AG10803 (cell line): ENCODE measurements at places on chromosomes 6 and 20.

- DNase-seq, result no peak
Measured at GRCh38 chr20:44683263-44684046, 31.7 kb upstream of the CCN5 start.

GRCh38 chr6:120805276-120805675 lies 529.0 kb downstream of the TBC1D32 start:
- DNase-seq, result no peak

- DNase-seq, result peak; percentile 87
Measured at GRCh38 chr6:119273272-119274196, 76.0 kb downstream of the MAN1A1 start.

- no peak for DNase-seq
Measured at GRCh38 chr6:146840641-146841040, 241.9 kb downstream of the ADGB start.

- DNase-seq, result no peak
Measured at GRCh38 chr6:77124604-77125003, 338.7 kb downstream of the HTR1B start.

DNA sequence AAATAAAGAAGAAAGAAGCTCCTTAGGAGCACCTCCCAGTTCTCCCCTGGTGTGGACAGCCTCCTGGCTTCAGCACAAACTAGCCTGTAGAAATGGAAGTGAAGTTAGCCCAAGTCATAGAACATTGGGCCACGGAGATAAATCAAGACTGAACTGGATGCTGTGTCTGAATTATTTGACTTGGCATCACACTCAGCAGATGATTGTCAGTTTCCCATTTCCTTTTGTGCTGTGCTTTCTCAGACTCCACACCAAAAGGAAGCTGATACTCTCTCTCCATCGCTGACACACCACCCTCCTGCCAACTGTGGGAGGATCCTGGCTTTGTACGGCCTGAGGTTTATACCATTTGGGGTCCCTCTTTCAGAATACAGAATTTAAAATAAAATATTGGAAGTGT lies 209.8 kb downstream of the TFAP2A start:
- no peak for DNase-seq

GRCh38 chr6:114739656-114740055 lies 396.8 kb upstream of the HS3ST5 start:
- DNase-seq, result no peak

DNA sequence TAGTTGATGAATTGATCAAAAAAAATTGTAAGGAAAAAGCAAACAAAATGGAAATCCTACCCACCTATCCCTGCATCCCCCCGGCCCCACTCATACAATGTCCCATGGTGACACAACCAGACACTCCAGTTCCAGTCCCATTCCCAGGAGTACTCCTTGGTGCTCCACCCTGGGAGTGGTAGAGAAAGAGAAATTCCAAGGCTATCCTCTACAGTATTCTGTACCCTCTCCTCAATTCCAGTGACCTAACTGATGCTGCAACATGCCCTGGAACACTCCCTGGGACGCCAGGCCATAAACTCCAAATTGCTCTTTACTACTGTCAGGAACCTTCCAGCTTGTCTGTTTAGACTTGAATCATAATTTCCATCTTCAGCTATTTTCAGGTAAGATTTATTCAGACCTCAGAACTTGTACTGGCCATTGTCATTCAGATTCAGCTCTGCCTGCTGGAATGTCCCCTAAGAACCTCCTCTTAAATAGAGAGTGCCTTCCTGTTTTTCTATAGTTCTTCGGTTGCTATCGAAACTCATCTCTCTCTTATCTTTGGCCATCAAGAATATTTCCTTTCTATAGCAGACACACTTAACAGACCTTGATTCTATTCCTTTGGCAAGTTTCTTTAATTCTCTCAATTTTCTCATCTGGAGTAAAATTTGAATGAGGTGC lies 8.7 kb downstream of the GPX6 start:
- DNase-seq, result no peak

DNA sequence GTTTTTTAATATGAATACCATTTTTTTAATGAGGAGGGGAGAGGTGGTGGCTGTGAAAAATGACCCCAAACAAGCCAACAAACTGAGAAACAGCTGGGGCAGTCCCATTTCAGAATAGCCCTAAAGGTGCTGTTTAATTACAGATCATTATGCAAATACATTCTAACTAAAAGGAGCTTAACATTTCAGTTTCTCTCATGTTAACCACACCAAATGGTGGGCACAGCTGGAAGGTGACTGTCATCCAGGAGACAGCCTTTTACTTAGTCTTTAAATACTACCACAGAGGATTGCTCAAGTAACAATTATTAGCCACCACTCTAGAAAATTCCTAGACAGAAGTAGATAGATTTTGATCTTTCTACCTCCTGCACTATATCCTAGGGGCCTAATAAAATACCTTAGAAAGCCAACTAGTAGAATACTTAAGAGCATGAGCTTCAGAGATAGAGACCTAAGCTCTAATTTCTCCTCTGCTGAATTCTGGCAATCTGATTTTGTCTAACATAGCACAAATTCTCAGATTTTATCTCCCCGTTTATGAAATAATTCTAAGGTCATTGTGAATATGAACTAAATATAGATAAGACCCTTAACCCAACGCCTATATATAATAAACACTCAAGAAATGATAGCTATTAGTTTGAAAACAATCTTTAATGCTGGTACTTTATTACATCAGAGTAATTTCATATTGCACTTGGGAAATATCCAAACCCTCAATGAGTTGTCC lies 615.1 kb upstream of the NRSN1 start:
- no peak for DNase-seq

GRCh38 chr6:125528621-125529041 lies 220.8 kb upstream of the HEY2 start:
- DNase-seq, result no peak

DNA sequence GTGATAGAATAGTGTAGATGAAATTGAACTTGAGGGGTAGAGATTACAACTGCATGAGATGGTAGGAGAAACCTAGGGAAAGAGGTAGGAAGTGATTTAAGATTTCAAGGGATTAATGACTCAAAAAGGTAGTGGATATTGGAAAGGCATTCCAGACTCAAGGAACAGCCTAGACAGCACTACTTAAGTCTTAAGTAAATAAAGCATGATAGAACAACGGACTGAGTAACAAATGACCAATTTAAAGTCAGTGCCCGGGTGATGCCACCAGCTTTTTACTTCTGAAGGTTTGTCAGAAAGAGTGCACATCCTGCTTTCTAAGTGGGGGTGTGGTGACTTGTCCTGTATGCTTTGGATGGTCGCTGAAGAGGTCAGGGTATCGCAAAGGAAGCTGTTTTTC lies 81.8 kb downstream of the PHACTR1 start:
- no peak for DNase-seq

DNA sequence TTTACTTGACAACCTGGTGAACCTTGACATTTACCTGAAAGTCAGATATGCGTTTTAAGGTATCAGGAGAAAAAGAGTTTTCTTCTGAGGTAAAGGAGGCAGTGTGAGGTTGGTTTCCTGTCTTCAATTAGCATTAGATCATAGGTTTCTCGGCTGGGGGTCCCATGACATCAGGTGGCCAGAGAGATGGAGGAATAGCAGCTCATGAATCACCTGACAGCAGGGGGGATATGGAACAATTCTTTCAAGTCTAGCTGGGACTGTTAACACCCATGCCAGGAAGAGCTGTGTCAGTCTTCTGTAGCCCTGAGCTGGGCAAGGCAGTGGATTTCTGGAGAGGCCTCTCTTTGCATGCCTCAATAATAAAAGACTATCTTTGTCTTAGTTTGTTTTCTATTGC lies 108.0 kb upstream of the TMEM170B start:
- DNase-seq, result no peak

DNA sequence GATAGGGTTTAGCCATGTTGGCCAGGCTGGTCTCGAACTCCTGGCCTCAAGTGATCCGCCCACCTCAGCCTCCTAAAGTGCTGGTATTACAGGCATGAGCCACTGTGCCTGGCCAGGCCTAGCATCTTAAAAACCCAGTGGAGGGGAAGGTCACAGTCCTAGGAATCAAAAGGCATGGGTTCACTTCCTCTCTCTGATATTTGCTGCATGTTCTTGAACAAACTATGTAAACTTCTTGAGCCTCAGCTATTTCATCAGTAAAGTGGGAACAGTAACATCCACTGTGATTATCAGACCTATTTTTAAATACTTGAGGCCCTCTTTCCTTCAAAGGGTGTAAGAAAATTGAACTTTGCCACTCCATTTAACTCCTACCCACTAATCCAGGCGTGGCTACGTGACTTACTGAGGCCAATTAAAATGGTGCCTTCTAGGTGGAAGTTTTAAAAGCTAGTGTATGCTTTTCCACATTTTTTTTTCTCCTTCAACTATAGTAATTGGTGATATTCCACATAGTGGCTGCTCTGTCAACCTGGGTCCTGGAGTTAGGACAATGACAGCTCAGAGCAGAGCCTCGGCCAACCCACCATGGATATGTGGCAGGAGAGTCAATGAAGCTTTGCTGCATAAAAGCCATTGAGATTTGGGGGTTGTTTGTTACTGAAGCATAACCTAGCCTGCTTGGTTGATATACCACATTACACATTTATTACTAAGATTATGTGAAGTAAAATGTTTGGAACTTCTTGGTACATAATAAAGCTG lies 32.2 kb upstream of the IER3 start:
- no peak for DNase-seq

- DNase-seq, result no peak
Measured at GRCh38 chr20:7696311-7696710, 243.9 kb downstream of the HAO1 start.

- peak; percentile 75 for DNase-seq
Measured at GRCh38 chr20:19858466-19859371, 100.7 kb downstream of the RIN2 start.

- no peak for DNase-seq
Measured at GRCh38 chr20:11692567-11692966, 225.1 kb upstream of the BTBD3 start.

DNA sequence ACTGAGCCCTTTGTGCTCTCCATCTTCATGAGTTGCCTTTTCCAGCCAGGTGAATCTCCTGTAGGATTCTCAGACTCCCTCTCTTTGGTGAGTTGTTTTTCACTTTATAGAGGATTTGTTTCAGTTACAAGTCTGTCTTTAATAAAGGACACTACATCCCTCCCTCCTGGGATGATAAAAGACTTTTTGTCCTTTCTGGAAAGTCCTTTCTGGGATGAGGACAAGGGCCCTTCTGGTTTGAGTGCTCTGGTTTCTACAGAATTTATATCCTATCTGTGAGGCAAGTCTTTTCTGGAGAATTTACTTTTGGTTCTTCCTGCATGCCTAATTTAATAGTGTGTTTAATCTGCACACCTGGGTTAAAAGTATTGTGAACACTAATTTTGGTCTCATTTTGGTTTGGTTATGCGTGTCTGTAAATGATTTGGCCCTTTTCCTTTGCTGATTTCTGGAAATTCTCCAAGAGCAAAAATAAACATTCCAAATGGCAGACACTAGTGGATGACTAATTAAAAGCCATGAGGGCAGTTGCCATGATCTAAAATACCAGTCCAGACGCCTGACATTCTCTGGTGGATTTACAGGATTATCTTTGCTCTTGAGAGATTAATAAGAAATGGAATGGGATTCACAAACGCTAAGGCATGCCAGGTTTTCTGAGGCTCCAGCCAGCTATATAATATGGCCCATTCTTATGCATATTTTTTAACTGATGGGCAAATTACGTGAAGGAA lies 44.8 kb downstream of the TCP11 start:
- DNase-seq, result peak; percentile 84

- DNase-seq, result peak; percentile 24
Measured at GRCh38 chr6:83313882-83314281, 117.0 kb downstream of the ME1 start.

DNA sequence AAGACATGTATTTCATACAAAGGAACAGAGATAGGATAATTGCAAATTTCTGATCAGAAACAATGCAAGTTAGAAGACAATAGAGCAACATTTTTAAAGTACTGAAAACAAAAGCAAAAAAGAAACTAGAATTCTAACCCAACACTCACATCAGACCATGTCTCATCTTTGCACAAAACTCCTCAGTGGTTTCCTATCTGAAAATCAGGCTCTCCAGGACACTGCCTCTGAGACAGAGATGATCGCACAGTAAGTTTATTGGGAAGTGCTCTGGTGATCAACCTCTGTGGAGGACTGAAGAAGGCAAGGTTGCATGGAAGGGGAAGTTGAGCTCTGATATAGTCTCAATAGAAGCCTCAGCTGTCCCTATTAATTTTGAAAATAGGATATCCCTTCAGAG lies 2.3 kb upstream of the TTBK1 start:
- DNase-seq, result no peak

GRCh38 chr6:135256866-135257265 lies 75.8 kb downstream of the MYB start:
- no peak for DNase-seq

DNA sequence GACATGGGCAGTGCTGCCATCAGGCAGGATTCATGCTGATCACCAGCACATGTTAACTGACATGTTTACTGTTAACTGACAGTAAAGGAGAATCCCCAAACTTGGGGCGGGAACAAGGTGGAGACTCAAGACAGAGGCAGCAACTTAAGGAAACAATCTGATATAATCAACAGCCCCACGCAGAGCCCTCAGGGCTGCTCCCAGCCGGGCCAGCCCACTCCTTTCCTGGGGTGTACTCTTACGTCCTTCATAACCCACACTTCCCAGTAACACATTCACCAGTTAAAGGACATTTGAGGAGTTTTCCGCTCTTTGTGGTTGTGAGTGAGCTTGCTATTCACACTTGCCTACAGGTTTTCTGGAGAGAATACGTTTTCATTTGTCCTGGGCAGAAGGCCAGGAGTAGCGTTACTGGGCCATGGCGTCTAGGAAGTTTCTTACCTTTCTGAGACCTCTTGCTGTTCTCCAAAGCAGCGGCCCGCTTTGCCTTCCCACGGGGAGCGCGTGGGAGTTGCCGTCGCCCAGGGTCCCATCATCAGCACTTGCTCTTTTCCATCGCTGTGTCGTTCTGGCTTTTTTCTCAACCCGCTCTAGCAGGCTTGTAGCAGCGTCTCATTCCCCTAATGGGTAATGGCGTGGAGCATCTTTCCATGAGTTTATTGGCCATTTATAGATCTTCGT lies 56.4 kb downstream of the FOXF2 start:
- DNase-seq, result no peak

DNA sequence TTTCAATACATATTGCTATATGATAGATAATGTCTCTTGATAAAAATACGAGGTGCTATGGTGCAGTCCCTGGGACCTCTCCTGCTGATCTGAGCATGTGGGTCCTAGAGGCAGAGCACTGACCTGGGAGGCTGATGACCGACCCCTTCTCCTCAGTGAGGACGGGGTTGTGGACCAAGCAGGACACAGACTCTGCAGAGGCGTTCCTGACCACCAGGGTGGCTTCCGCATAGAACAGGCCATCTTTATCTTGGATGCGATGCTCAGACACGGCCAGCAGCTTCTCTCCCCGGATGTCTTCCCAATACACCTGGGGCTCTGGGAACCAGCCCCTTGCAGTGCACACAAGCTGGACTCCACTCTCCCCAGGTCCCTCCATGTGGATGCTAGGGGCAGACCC lies 4.2 kb downstream of the BTNL2 start:
- DNase-seq, result no peak

GRCh38 chr20:32429343-32429742 lies 71.2 kb downstream of the ASXL1 start:
- no peak for DNase-seq
